Common myeloid progenitor, CD34-positive (primary cell): ENCODE measurements at places on chromosomes 5 and 9.
A peak's percentile ranks its signal among the peaks of the same experiment; 100 is the strongest.

GRCh38 chr9:105483618-105484017, 35.8 kb downstream of the FSD1L start:
- no peaks in the 10 kb centered on the region for H3K4me1 ChIP-seq
- no peaks in the 10 kb centered on the region for H3K27me3 ChIP-seq
- H3K27ac ChIP-seq = no peak overlapping the region

- H3K27me3 ChIP-seq = no peaks in the 10 kb centered on the region
- no peak overlapping the region for H3K4me3 ChIP-seq
- no peaks in the 10 kb centered on the region for H3K4me1 ChIP-seq
- peak; percentile 88 for DNase-seq
Measured at GRCh38 chr9:124894741-124895170, 32.8 kb downstream of the ARPC5L start.

DNA sequence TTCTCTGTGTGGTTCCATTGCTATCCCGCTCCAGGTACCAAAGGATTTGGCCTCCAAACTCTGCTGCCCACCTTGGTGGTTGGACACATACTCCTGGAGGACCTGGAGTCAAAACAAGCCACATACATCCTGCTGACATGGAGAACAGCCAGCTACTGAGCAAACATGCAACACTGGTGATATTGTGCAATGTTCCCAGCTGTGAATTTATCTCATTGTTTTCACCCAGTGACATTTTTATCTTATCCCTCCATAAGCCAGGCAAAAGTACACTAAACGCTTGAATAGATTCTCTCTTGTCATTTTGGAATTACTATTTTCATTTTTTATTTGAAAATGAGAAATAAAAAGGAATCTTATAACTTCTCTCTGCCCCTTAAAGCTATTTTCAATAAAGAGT, 11.1 kb upstream of the CTSL start:
- H3K27ac ChIP-seq = no peak overlapping the region
- no peaks in the 10 kb centered on the region for H3K36me3 ChIP-seq
- H3K27me3 ChIP-seq = no peaks in the 10 kb centered on the region
- no peak overlapping the region for H3K4me3 ChIP-seq

- no peak overlapping the region for H3K4me3 ChIP-seq
- H3K36me3 ChIP-seq = no peaks in the 10 kb centered on the region
- H3K4me1 ChIP-seq = no peaks in the 10 kb centered on the region
- no peak overlapping the region for H3K27ac ChIP-seq
- H3K27me3 ChIP-seq = no peaks in the 10 kb centered on the region
Measured at GRCh38 chr5:153711755-153712154, 221.3 kb downstream of the GRIA1 start.

DNA sequence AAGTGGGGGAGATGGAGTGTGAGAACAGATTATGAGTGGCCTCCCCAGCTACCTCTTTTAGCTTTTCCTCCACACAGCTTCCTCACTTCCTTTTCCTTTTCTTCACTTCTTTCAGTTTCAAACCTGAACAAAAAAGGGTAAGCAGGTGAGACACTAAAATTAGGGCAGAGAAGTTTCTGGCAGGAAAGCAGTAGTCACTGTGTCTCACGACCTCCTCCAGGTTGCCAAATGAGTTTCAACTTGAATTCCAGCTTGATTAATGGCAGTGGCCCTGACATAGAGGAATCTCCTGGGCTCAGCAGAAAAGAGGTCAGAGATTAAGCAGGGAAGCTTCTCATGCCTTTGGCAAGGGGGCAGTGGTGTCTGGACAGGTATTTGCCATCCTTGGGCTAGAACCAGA, 63.7 kb upstream of the SPINK5 start:
- H3K36me3 ChIP-seq = no peaks in the 10 kb centered on the region
- no peak overlapping the region for H3K4me3 ChIP-seq
- no peak for DNase-seq
- H3K27ac ChIP-seq = no peak overlapping the region

GRCh38 chr9:33135031-33135461, 32.1 kb downstream of the B4GALT1 start:
- no peaks in the 10 kb centered on the region for H3K36me3 ChIP-seq
- no peak overlapping the region for H3K27ac ChIP-seq
- H3K4me1 ChIP-seq = peaks cover 19% of the 10 kb centered on the region
- H3K27me3 ChIP-seq = no peaks in the 10 kb centered on the region
- H3K4me3 ChIP-seq = peak overlapping the region; percentile 30
- DNase-seq = no peak

DNA sequence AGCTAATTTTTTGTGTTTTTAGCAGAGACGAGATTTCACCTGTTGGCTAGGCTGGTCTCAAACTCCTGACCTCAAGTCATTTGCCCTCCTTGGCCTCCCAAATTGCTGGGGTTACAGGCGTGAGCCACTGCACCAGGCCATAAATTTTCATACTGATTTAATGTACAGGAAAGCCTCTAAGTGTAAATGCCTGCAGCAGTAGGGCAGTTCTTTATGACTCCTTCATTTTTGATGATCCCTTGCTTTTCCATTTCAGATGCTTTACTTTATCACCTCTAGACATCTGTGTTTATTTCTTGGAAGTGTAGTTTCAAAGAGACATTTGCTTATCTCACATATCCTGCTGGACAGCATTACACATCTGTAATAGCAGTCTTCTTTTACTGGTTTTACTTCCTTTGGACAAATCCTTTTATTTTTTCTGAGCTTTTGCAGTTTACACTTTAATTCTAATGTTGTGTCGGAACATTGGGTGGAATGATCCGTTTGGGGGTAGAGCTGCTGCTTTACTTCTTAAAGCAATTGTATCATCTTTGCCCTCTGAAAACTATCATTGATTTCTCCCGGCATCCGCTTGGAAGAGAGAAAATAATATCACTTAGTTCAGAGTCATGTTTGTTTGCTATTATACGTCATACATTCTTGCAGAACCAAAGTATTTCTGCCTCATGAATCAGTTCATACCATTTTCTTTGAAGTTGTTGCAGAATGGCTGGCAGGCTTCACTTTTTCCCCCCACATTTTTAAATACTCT, 36.0 kb downstream of the SCGB3A1 start:
- no peak overlapping the region for H3K27ac ChIP-seq
- no peaks in the 10 kb centered on the region for H3K27me3 ChIP-seq
- no peak for DNase-seq
- H3K4me1 ChIP-seq = no peaks in the 10 kb centered on the region
- peaks cover 9% of the 10 kb centered on the region for H3K36me3 ChIP-seq
